ENCODE measurements at places on chromosomes 1 and 21.

DNA sequence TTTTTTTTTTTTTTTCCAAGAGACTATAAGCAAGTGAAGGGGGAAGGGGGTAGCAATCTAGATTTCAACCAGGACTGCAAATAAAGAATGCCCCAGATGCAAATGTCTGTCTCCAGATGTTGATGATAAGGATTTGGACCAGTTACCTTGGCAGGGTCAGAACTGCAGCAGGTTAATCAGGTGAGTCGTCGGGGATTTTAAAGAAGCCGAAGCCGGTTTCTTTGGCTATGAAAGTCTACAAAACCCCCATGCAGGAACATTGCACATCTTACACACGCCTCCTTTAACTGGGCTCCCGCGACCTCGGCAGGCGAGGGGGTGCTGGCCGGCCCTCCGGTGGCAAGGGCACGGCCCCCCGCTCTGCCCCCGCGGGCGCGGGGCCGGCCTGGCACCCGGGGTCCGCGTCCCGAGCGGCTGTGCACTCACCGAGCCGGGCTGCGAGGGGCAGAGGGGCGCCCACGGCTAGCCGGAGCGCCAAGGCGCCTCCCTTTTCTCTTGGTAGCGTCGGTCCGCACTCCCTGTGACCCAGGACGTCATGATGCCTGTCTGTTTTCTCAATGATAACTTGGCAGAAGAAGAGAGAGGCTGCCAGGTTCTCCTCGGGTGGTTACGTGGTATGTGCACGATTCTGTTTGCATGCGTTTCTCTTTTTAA, 366.3 kb upstream of the ESRRG start:
- DNase-seq: peak; percentile 37

GRCh38 chr1:65449214-65449823, 28.9 kb downstream of the LEPR start:
- no peak for DNase-seq

GRCh38 chr1:78304341-78304740, 186.4 kb upstream of the PTGFR start:
- no peak for DNase-seq

- DNase-seq: no peak
These were observed 58.7 kb downstream of the KIF14 start for GRCh38 chr1:200561856-200562214.

GRCh38 chr1:35554266-35555211, 2.7 kb downstream of the KIAA0319L start:
- peak; percentile 62 for DNase-seq

DNA sequence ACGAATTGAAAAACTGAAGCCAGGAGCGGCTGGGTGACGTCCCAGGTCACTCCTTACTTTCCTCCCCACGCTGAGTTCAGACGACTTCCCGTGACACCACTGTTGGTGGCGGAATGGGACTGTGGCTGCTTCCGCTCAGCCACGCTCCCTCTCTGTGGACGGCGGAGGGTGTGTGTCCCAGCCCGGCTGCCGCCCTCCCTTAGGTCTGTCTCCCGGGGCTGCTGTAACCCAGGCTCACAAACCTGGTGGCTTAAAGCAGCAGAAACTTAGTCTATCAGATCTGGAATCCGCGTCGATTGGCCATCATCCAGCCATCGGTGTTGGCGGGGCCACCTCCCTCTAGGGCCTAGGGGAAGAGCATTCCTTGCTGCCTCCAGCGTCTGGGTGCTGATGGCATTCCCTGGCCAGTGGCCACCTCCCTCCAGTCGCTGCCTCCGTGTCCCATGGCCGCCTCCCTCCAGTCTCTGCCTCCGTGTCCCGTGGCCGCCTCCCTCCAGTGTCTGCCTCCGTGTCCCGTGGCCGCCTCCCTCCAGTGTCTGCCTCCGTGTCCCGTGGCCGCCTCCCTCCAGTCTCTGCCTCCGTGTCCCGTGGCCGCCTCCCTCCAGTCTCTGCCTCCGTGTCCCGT, 17.5 kb downstream of the TRPM2 start:
- no peak for DNase-seq

DNA sequence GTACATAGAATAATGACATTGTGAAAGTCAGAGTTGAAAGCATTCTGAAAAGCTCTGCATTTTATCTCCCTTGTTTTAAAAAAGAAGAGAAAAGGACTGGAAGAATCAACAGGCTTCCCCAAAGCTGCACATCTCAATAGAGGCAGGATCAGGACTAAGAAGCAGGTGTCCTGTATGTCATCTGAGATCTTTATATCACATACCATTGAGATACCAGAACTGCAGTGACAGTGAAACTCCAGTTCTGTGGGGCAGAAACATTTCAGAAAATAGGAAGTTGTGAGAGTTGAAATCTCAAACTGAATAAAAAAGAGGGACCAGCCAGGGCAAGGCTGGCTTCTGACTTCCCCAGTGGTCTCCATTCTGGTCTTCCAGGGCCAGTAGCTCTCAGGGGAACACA, 33.0 kb upstream of the SH2D1B start:
- DNase-seq: no peak

DNA sequence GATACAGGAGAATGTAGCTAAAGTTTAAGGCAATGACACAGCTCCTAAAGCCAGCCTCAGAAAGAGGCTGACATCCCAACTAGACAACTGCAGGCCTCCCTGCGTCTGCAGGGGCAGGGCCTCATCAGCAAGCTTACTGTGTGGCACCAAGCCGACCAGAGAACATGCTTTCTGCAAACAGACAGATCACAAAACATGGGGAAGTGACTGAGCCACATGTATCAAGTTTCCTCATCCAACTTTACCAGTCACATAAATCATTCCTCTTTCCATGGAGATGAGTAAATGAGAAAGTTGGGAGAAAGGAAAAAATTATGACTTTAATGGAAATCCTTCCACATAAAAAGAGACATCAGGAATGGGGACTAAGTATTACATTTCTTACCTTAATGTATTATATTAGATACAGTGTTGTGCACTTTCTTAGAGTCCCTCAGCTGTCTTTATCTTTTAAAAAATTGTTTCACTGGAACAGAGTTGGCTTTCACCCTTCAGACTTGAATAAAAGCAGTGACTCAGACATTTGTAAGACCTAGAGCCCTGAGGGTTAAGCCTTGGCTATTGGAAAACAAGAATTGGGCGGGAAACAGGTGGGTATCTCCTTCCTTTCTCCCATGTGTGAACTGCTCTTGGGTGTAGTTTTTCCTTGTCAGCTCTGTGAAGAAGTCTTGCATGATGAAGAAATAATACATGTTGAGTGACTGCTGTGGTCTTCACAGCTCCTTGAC, 305.7 kb upstream of the SNX7 start:
- DNase-seq: no peak

- DNase-seq: no peak
These were observed 44.0 kb downstream of the TBX15 start for GRCh38 chr1:118944133-118944532.

- peak; percentile 93 for DNase-seq
These were observed 6.2 kb downstream of the NECTIN4 start for GRCh38 chr1:161082996-161083747.

GRCh38 chr1:1058921-1059493, 15.1 kb downstream of the RNF223 start:
- DNase-seq: no peak

DNA sequence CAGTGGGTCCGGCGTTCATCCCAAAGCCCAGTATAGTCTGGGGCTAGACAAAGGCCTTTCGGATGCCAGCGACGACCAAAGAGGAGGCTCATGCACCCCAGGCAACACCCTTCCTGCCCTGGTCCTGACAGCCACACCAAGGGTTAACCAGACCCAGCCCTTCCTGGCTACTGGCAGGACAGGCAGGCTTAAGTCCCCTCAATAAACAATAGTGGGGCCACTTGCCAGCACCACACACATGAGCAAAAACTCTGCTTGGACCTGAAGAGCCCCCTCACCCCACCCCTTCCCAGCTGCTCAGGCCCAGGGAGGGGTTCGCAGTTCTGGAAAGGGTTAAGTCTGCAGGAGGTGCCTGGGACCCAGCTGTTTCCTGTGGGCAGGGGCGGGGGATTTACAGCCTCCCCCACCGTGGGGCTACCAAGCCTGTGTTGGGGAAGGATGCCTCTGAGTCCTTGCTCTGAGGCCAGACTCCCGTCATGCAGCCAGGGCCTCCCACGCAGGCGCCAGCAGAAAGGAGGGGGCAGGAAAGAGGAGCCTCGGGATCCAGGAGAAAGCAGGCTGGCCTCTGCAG, 18.2 kb downstream of the PHLDA3 start:
- DNase-seq: peak; percentile 23

GRCh38 chr1:181100015-181100905, 11.8 kb downstream of the IER5 start:
- no peak for DNase-seq

GRCh38 chr1:155044812-155045657, 6.1 kb upstream of the ADAM15 start:
- peak; percentile 95 for DNase-seq

DNA sequence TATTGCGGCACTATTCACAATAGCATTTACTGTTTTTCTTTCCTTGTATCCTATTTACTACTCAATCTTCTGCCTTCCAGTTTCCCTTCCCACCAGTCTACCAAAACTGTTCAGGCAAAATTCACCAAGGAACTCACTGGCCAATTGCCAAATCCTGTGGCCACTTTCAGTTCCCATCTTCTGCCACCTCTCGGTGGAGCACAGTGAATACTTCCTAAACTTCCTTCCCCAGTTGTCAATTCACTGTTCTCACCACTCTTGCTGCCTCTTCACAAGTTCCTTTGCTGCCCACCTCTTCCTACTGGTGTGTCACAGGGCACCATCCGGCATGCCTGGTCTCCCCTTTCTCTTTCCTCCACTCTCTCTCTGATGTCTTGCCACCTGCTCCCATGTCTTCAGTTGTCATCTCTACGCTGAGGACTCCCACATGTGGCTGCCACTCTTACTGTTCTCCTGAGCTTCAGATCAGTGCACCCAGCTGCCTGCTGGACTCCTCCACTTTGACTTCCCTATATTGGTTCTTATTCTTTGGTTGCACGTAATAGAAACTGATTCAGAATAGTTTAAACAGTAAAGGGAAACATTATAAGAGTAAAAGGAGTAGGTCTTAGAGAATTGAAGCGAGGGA, 114.4 kb downstream of the PIK3R3 start:
- no peak for DNase-seq

DNA sequence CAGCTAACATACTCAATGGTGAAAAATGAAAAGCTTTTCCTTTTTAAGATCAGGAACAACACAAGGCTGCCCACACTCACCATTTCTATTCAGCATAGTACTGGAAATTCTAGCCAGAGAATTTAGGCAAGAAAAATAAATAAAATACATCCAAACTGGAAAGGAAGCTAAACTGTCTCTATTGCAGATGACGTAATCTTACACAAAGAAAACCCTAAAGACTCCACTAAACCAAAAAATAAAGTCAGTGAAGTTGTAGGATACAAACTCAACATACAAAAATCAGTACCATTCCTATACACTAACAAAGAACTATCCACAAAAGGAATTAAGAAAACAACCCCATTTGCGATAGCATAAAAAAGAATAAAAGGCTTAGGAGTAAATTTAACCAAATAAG, 181.2 kb downstream of the BRINP3 start:
- no peak for DNase-seq

DNA sequence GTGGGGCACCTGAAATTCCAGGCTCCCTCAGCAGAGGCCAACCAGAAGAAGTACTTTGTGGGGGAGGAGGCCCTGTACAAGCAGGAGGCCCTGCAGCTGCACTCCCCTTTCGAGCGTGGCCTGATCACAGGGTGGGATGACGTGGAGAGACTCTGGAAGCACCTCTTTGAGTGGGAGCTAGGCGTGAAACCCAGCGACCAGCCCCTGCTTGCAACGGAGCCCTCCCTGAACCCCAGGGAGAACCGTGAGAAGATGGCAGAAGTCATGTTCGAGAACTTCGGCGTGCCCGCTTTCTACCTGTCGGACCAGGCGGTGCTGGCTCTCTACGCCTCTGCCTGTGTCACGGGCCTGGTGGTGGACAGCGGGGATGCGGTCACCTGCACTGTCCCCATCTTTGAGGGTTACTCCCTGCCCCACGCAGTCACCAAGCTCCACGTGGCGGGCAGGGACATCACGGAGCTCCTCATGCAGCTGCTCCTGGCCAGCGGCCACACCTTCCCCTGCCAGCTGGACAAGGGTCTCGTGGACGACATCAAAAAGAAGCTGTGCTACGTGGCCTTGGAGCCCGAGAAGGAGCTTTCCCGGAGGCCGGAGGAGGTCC, 634 bp downstream of the ACTRT2 start:
- no peak for DNase-seq

GRCh38 chr1:28328228-28328648, 602 bp upstream of the MED18 start:
- DNase-seq: no peak

DNA sequence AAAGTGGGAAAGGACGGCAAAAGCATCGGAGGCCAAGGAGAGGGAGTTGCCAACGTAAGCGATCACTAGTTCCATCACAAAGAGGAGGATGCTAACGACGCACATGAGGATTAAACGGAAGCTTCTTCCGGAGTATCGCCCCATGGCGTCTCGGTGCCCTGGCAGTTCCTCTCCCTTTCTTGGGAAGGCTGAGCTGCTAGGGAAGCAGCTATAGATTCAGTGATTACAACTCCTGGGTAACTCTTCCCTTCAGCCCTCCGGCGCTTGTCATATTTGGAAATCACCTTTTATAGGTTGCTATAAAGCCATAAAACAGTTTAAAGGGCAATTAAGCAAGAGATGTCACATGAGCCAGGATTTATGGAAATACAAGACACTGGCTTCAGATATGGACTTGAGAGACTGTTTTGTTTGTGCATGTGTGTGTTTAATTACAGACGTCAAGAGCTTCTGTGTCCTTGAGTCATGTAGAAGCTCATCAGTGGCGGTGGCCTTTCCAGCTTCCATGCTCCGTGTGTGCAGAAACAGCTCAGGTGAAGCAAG, 30.6 kb upstream of the SLC30A10 start:
- no peak for DNase-seq

DNA sequence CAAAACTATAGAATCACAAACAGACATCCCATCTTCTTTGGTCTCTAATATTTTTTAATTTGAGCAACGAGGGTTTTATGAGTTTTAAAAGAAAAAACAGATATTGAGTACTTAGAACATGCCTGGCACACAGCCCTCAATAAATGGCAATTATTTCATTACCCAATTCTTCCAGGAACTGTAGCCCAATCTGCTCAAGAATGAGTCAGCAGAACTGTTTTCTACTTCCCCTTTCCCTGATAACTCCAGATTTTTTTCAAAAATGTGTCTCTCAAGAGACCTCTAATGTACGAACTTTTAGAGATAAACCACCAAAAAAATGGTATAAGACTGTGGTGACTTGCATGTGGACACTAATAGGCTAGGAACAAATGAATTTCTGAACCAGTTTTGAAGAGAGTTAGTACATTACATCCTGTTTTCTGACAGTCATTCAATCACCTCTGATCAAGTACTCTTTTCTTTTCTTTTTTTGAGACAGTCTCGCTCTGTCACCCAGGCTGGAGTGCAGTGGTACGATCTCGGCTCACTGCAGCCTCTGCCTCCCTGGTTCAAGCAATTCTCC, 11.5 kb downstream of the ABL2 start:
- no peak for DNase-seq

- DNase-seq: no peak
These were observed 126.3 kb downstream of the HIVEP3 start for GRCh38 chr1:41792485-41792770.

DNA sequence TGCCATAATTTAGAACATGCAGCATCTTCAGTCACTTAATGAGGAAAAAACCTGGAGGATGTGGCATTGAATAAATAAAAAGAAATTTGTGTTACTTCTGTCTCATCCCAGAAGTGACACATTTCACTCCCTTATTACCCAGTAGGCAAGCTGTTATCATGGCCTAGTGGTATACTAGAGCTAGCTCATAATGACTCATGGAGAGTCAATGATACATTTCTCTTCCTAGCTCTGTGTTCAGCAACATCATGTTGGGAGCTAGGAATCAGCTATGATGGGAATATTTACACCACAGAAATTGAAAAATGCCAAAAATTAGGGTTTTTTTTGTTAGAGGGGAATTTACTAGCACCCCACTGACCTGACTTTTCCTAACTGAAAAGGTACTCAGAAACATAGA, 182.7 kb downstream of the HMCN1 start:
- DNase-seq: no peak
